Left ventricle myocardium inferior (tissue), 1 donor: ENCODE measurements at places on chromosomes 2 and 18. TPM values are rescaled to one million over a fixed set of nuclear protein-coding genes. Genes with fewer than 3 reads are reported as not detected.

GRCh38 chr2:237154082-237154638 lies 68.5 kb downstream of the COPS8 start:
- DNase-seq: no peak
- peak overlapping the region; percentile 86 for H3K27ac ChIP-seq
- H3K27me3 ChIP-seq: peaks cover 8% of the 10 kb centered on the region
- no peaks in the 10 kb centered on the region for H3K36me3 ChIP-seq
- peaks cover 13% of the 10 kb centered on the region for H3K4me1 ChIP-seq

GRCh38 chr18:6666012-6666685 lies 63.4 kb upstream of the ARHGAP28 start:
- no peaks in the 10 kb centered on the region for H3K4me1 ChIP-seq
- no peaks in the 10 kb centered on the region for H3K27me3 ChIP-seq
- H3K4me3 ChIP-seq: no peak overlapping the region
- no peak for DNase-seq

GRCh38 chr2:33482518-33482917 lies 6.1 kb downstream of the RASGRP3 start:
- peaks cover 2% of the 10 kb centered on the region for H3K36me3 ChIP-seq
- peaks cover 77% of the 10 kb centered on the region for H3K4me1 ChIP-seq
- no peak for DNase-seq
- H3K27me3 ChIP-seq: no peaks in the 10 kb centered on the region

- no peaks in the 10 kb centered on the region for H3K27me3 ChIP-seq
- H3K4me3 ChIP-seq: no peak overlapping the region
- no peak overlapping the region for H3K27ac ChIP-seq
- H3K36me3 ChIP-seq: no peaks in the 10 kb centered on the region
- peaks cover 11% of the 10 kb centered on the region for H3K4me1 ChIP-seq
Measured at GRCh38 chr18:76483780-76484179, 11.3 kb downstream of the ZNF516 start.

GRCh38 chr2:226477221-226478108 lies 322.2 kb downstream of the IRS1 start:
- no peak for DNase-seq
- no peaks in the 10 kb centered on the region for H3K27me3 ChIP-seq
- H3K4me3 ChIP-seq: no peak overlapping the region

GRCh38 chr2:109649736-109650695 lies 35.9 kb downstream of the SOWAHC start:
- no peaks in the 10 kb centered on the region for H3K27me3 ChIP-seq
- H3K36me3 ChIP-seq: no peaks in the 10 kb centered on the region
- no peak overlapping the region for H3K27ac ChIP-seq
- H3K4me3 ChIP-seq: no peak overlapping the region
- DNase-seq: no peak

DNA sequence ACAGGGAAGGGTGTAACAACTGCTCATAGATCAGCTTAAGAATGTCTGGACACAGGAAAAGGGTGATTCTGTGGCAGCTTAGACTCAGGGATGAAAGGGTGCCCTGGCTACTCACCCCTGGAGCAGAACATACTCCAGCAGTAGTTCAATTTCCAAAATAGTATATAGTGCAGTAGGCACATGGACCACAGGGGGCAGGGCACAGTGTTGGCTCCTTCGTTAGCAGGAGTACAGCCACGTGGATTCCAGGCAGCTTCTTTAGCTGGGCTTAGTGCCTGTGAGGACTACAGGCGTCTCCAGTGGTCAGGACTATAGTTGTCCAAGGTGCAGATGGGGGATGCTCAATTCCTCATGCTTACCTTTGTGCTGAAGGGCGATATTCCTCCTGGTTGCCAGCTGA lies 277.5 kb upstream of the DDX18 start:
- no peaks in the 10 kb centered on the region for H3K4me1 ChIP-seq
- H3K4me3 ChIP-seq: no peak overlapping the region
- H3K27me3 ChIP-seq: no peaks in the 10 kb centered on the region
- no peaks in the 10 kb centered on the region for H3K36me3 ChIP-seq
- no peak overlapping the region for H3K27ac ChIP-seq
- DNase-seq: no peak

- no peak overlapping the region for H3K27ac ChIP-seq
- peaks cover 44% of the 10 kb centered on the region for H3K4me1 ChIP-seq
- H3K4me3 ChIP-seq: no peak overlapping the region
- no peaks in the 10 kb centered on the region for H3K27me3 ChIP-seq
Measured at GRCh38 chr18:48918660-48919456, 31.9 kb downstream of the SMAD7 start.

ATP5MC3 gene
- 1,059 TPM for total RNA-seq

MOGAT1 gene
- 0.44 TPM for total RNA-seq

CCDC148 gene
- 0.30 TPM for total RNA-seq
